ENCODE measurements at places on chromosomes 12 and 14.

- DNase-seq, result peak; percentile 76
These were observed 1.3 kb upstream of the NCOR2 start for GRCh38 chr12:124568431-124569374.

DNA sequence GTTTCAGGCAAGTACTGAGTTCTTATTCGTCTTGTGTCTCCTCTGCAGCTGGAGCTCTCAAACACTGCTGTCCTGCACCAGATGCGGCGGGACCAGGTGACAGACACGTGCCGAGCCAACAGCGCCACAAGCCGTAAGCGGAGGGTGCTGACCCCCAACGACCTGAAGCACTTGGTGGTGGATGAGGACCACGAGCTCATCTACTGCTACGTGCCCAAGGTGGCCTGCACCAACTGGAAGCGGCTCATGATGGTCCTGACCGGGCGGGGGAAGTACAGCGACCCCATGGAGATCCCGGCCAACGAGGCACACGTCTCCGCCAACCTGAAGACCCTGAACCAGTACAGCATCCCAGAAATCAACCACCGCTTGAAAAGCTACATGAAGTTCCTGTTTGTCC is 201.2 kb downstream of the SLC41A2 start:
- no peak for DNase-seq

- no peak for DNase-seq
These were observed 13.9 kb upstream of the OR11H6 start for GRCh38 chr14:20209595-20209994.

DNA sequence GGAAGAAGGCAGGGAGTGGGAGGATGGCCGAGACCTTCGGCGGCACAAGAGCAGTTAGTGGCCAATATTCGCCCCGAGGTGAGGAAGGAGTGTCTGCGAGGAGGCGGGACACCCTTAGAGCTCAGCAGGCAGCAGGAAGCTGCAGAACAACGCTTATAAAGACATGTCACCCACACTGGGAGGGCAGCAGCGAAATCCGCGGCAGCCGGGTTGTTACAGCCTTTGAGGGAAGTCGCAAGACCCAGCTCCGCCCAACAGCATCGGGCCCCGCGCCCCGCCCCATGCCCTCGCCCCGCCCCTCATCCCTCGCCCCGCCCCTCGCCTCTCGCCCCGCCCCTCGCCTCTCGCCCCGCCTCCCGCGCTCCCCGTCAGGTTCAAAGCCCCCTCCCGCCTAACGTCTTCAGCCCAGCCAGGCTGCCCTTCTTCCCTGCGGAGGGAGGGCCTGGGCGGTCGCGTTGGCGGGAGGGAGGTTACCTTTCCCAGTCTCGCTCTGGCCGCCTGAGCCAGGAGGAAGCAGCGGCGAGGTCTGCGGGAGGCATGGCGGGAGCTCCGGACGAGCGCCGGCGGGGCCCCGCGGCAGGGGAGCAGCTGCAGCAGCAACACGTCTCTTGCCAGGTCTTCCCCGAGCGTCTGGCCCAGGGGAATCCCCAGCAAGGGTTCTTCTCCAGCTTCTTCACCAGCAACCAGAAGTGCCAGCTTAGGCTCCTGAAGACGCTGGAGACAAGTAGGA is at the start of gene ATP23:
TSS of gene ATP23 (plus strand) at position 403 of the 730 bp plus-strand sequence. CDS start at position 538, 135 bp downstream.
- peak; percentile 34 for DNase-seq
